GOT3 (cell line): ENCODE measurements at places on chromosomes 5 and 9.

DNA sequence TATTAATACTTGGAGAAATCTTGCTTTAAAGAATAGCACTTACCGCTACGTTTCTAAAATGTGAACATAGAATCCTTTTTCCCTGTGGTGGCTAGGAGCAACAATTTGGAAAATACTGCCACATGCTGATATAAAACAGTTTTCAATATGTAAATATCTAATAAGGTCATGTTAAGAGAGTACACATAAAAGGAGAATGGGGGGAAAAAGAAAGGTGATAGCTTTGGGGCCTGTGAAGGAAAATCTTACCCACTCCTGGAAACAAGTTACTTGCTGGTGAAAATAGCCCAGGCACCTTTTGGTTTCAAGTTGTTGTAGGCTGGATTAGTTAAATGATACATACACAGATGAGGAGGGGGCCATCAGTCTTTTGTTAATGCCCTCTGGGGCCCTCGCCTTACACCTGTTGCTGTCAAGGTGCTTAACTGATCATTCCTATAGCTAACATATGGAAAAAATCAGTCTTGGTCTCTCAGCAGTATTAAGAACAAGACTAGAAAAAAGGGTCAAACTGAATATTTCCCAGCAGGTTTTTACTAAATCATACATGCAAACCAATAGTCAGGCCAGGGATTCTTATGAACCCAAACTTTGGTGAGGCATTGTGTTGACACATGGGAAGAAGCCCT lies 24.1 kb downstream of the FYB1 start:
- no peak for DNase-seq

DNA sequence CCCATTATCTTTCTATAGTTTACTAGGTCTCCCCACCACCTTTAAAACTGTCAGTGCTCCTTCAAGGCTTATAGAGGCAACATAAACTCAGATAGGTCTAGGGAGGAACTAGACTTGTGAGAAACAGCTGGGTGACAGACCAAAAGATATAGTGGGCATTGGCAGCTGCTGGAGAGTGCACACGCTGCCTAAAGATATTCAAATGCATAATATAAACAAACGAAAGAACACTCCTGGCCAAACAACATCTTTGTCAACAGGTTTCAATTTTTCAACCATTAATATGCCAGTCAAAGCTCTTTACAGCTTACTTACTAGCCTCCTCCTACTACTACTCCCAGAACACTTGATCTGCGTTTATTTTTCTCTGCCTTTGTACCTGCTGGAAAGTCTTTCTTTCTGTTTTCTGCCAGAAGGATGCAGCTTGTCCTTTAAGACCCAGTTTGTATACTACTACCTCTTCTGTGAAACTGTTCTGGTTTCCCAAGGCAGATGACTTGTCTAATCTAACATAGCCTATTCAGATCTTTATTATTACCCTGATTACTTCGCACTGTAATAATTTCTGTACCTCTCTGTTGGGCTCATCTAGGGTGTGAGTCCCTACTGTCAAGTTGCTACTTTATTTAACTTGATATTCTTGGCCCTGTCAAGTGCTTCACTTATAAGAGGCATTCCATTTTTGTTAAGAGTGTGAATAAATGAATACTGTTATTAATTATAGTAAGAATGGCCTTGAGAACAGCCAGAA lies 14.3 kb downstream of the KDM3B start:
- no peak for DNase-seq

DNA sequence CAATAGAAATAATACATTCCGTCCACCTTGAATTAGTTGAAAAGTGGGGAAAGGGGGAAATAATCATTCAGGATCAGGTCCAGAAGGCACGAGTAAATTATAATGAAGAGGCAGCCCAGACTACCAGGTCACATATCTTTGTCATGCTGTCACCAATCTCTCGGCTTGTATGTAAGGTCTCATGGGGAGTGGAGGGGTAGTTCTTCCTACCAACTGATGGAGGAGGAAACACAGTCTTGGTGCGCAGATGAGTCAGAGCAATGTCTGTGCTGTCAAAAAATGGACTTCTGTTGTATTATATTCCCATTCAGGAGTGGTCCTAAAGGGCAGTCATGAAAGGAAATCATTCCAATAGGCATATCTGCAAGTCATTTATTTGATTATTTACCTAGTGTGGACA lies 164.2 kb upstream of the PTGER4 start:
- DNase-seq = no peak

GRCh38 chr5:109225716-109226625 lies 183.8 kb downstream of the PJA2 start:
- no peak for DNase-seq

DNA sequence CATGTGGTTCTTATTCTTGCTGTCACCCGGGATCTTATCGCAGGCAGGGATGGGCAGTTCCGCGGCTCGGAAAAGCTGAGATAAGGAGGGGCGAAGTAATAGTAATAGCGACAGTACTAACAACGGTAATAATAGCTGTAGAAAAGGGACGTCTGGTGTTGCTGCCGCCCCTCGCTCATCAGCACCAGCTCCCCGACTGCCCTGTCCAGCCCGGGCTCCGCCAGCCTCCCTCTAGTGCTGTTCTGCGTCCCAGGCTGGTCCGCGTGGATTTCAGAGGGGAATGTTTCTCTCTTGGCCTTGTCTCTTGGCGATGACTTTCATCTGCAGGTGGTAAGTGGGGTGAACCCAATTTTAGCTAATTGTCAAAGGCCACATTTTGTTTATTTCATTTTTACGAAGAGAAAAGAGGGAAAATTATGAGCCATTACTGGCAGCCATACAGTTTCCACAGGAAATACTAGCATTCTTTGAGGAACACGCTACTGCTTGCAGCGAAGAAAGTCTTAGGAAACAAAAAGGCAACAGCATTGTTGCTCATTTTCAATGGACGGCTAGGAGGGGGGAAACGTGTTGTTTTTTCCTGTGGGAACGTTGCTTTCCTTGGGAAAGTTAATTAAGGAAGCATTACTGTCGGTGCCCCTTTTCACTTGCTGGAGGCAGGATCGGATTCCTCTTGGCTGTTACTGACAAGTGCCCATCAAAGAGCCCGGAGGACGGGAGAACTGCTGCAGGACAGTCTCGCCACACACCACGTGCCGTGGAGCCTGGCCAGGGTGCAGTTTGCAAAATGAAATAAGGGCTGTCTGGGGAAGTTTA lies 762 bp downstream of the SNCAIP start:
- DNase-seq = no peak

DNA sequence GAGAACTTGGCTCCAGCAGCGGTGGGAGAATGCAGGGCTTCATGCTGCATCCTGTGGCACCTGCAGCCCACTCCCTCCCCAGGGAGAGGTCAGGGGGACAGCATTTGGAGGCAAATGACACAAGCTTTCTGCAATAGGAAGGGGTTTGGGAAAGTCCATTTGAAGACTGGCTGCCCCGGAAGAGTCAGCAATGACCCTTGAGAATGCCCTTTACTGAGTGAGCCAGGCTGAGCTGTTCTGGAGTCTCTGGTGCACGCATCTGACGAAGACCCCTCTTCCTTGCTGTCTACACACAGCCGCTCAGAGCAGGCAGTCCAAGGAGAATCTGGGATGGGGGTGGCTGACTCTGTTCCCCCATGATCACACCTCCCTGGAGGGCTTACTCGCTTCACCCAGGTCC lies 5.5 kb upstream of the NXNL2 start:
- DNase-seq = no peak

DNA sequence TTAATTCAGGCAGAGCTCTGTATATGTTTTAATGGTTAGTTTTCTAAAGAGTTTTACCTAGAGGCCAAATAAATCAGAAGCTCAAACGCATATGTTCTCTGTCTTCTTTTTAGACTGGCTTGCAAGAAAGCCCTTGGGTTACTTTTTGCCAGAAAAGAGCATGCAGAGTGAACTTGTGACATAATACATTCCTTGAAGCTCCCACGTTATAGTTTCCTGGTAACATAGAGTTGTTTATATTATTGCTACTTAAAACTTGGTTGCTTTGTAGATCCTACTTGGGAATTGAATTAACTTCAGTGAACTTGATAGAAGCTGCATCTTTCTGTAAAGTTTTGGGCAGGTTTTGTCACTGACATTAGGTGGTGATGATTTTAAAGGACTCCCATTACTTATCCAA lies 102.9 kb downstream of the C9orf152 start:
- no peak for DNase-seq

- peak; percentile 11 for DNase-seq
Measured at GRCh38 chr5:95861221-95861863, 38.8 kb upstream of the GLRX start.

GRCh38 chr5:91052977-91053740 lies 330.0 kb downstream of the ARRDC3 start:
- DNase-seq = no peak

GRCh38 chr9:113597390-113598241 lies 134.1 kb downstream of the RGS3 start:
- no peak for DNase-seq

GRCh38 chr9:70495514-70495913 lies 81.1 kb upstream of the KLF9 start:
- no peak for DNase-seq

DNA sequence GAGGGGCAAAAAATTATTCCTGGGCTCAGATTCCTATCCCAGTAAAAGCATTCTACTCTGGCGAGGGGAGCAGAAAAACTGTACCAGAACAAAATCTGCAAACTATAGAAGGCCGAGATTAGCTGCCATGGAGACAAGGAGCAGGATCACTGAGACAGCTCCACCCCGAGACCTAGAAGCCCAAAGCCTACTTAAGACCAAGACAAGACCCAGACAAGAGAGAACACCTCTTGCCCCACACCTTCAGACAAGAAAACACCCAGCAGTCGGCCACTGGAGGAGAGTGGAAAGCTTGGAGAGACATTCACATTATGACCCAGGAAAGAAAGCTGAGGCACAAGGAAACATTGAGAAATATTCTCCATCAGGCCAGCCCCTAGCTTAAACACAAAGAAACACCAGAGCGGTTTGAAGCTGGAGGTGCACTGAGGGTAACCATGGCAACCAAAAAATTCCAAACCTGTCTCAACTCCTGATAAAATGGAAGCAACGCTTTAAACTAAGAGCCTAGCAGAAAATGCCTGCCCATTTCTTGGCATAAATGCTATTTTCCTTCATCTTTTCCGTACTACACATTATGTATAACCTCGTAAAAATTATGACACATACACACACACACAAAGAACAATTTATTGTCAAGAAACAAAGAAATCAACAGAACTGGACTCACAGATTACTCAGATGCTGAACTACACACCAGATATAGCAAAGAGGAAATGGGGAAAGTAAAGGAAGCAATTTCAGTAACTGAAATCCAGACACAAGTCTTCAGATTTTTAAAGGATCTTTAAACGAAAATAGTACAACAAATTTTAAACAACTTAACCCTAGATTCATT lies 53.8 kb upstream of the FTMT start:
- no peak for DNase-seq

GRCh38 chr5:39178171-39178570 lies 41.2 kb downstream of the FYB1 start:
- DNase-seq = no peak

DNA sequence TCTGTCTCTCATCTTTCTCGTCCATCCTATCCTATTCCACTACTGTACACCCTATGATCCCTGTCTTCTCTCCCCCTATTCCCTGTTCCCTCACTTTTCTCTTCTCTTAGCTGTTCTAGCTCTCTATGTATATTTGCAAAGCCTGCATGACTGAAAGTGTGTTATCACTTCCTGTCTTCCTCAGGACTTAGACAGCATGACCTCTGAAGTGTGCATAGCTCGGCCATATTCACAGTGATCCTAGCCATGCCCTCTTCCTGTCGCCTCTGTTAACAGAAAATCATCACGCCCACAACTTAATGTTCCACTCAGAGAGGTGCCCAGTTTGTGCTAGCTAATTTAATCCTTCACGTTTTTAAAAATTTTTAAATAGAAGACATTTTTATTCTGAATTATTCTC lies 35.8 kb upstream of the CDH6 start:
- DNase-seq = no peak

DNA sequence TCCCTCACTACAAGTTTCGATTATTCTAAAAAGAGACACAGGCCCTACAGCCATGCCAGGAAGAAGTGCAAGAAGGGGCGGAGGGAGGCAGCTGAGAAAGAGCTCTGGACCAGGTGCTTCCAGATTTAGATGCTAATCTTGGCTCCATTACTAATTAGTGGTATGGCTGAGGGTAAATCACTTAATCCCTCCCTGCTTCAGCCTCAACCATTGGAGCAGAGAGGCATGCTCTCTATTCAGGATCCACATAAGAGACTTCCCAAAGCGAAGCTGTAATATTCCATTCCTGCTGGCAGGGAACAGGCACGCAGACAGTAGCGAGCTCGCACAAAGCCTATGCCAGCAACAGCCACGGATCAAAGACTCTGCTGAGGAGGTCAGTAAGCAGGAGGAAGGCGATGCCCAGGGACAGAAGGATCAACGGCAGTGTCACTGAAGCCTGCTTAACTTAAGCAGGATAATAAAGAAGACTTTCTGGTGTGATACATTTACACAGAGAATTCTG lies 24.2 kb downstream of the LIFR start:
- DNase-seq = no peak

- DNase-seq = no peak
Measured at GRCh38 chr5:5037674-5038073, 102.5 kb upstream of the ADAMTS16 start.

DNA sequence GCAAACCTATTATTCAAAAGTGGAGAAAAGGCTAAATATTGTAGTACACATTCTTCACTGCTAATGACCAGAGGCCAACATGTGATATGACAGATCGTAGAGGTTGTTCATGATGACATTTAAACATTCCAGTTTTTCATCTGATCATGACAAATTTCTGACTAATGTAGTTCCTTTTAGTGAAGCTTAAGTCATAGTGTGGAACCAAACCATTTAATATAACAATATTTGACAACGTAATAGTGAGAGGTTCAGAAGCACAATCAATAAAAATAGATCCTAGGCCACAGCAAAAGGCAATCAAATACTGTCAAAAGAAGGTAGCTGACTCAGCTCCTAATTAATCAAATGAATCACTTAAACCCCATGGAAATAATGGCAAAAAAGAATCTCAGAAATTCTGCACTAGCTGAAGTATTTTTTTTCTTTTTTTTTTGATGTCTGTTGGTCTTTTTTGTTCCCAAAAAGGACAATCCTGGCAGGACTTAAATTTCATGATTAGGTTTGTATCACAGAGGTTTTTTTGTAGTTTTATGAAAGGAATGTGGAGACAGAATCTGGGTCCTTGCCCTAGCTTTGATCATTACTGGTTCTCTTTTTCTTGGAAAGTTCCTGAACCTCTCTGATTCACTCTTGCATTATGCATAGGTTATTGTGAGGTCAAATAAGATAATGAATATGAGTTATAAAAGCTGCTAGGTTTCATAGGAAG lies 795.0 kb downstream of the DTWD2 start:
- DNase-seq = no peak

DNA sequence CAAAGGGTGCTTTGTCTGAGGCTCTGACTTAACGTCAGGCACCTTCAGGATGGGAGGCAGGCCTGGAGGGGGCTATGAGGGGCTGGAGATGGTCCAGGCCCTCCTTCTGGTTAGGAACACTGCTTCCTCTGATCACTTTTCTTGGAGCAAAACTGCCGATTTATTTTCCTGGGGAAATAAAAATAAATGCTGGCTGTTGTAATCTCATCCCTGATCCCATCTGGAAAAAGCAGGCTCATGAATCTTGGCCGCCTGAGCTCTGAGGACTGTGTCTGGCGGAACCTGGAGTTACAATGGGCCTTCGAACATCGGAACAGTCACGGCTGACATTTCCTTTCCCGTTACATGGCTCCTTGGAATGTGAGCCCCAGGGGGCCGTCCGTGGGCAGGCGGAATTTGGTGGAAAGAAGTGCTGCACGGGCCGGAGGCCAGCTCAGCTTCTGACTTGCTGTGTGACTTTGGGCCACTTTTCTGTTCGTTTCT lies 157.8 kb downstream of the RGS3 start:
- DNase-seq = no peak
